ENCODE measurements at places on chromosomes 4 and X. TPM values are rescaled to one million over a fixed set of nuclear protein-coding genes. Genes with fewer than 3 reads are reported as not detected.
A peak's percentile ranks its signal among the peaks of the same experiment; 100 is the strongest.

DNA sequence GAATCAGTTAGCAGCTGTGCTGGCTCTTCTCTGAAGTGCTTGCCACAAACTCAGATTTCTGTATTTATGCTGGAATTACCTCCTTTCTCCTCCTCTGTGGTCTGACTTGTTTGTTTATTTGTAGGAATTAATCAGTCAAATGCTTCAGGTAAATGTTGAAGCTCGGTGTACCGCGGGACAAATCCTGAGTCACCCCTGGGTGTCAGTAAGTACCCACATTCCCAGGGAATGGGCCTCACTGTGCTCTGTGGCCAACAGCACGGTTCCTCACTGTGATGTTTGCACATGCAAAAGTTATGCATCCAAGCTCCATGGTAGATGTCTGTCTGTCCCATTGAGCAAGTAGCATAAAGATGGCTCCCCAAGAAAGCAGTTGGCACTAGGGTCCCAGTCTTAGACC is 169.9 kb downstream of the DCLK2 start:
- DNase-seq, result no peak

- no peak for DNase-seq
These were observed 143.8 kb upstream of the PAQR3 start for GRCh38 chr4:79082997-79083396.

DNA sequence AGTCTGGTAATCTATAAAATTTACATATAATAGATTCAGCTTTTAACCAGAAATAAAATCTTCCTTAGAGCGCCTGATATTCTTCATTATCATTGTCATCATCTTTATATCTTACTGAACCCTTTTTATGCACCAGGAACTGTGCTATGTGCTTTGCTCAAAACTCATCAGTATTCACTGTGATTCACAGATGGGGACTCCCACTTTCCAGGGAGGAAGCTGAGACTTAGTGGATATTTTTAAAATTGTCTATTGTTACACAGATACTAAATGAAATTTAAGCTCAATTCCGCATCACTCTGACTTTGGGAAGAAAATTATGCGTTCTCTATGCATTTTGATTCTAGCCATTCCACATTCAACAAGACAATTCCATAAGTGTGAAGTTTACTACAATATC is 34.8 kb upstream of the SULT1E1 start:
- DNase-seq, result no peak

- DNase-seq, result no peak
These were observed 106.4 kb upstream of the RPS6KA3 start for GRCh38 chrX:20373063-20373462.

GRCh38 chr4:141462361-141462760 is 174.0 kb upstream of the IL15 start:
- no peak for DNase-seq

DNA sequence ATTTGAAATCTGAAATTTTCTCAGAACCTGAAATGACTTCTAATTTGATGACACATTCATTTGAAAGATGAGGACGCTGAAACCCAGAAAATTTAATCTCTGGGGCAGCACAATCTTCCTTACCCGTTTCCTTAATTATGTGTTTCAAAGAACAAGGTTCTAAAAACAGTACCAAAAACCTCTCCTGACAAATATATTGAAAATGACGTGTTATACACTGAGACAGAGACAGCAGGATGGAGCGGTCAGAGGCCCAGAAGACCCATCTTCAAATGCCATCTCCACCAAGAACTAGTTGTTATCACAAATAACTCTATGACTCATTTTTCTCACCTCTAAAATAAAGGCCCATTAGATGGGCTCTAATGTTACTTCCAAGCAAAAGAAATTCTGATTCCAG is 177.3 kb downstream of the NSUN7 start:
- DNase-seq, result no peak

- DNase-seq, result no peak
These were observed 229.4 kb downstream of the LDB2 start for GRCh38 chr4:16669036-16669435.

- DNase-seq, result no peak
These were observed 15.8 kb downstream of the TBC1D9 start for GRCh38 chr4:140740422-140740821.

DNA sequence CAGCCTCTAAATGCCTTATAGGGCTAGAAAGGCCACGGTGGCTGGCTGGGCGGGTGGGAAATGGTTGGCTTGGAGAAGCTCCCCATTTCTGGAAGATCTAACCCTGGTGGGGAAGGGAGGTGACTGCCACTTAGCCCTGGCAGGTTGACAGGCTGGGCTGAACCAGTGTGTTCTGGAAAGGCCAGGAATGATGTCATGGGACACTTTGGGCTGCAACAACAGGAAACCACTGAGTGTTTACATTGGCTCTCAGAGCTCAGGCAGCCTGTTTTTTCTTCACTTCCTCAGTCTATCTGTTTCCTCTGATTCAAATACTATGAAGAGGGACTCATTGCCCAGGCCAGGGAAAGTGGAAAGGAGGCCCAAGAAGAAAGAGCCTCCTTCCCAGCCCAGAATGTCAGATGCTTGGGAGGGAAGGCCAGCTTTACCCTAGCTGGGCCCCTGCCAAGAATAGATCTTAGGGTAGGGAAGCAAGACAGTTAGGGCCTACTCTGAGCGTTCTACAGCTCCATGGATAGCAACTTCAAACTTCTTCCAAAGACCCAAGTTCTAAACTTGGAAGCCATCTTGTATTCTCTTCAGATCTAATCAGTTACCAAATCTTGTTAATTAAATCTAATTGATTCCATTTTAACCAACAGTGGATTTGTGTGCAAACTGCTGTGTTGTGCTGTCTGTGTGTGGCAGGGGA is 65.8 kb upstream of the MSN start:
- peak; percentile 71 for DNase-seq

DNA sequence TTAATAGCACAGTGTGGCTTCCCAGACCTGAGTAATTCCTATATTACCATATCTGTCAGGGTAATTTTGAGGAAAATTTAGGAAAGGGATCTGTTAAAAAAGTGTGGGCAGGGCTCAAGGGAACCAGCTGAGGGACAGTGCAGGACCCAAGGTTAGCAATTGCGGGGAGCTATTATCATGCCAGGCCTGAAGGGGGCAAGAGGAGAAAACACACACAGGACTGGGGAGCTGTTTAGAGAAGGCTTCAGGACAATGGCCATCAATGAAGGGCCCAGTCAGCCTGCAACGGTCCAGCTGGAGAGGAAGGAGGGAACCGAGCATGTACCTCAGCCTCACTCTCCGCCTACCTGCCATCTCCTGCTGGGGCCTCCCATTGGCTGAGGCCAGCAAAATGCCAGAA is 19.0 kb upstream of the NHS start:
- no peak for DNase-seq

DNA sequence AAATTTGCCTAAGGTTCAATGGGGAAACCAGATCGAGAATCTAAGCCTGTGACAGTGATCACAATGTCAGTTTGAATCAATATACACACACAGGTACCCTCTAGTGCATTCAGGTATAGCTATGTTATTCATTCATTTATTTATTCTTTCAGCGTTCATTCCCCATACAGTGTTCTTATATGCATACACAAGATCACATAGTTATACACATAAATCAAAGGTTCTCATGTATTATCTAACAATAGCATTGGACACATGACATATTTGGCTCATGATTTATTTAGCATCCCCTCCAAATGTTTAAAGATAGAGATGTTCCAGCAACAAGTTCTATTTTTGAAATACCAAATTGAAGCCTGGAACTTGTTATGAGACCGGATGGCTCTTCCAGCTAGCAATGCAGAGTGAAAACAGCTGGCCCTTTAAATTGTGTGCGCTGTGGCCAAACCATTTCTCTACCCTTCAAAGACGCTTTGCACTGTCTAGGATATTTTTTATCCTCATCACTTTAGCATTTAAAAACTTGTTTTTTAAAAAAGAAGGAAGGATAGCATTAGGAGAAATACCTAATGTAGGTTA is 131.0 kb downstream of the ATXN3L start:
- peak; percentile 78 for DNase-seq

- no peak for DNase-seq
These were observed 50.1 kb downstream of the YTHDC1 start for GRCh38 chr4:68299492-68300457.

- DNase-seq, result no peak
These were observed 18.0 kb upstream of the LANCL3 start for GRCh38 chrX:37553476-37553875.

DNA sequence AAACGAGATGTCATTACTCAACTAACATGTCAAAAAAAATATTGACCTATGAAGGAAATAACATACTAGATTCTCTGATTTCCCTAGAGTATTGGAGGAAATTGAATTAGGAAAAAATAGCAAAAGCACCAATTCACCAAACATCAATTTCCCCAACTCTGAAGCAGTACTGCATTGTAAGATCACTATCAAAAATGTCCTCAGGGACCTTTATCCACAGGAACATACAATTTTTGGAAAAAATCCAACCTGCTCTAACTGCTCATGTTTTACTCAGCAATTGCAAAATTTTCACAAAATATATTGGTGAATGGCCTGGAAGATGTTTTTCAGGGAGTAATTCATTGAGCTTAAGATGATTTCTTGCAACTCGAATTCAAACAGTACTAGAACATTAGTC is 239.0 kb upstream of the GIMD1 start:
- DNase-seq, result no peak

GRCh38 chrX:104307341-104307740 is 52.6 kb upstream of the ESX1 start:
- DNase-seq, result no peak

GRCh38 chr4:177596035-177596434 is 153.8 kb upstream of the AGA start:
- no peak for DNase-seq

DNA sequence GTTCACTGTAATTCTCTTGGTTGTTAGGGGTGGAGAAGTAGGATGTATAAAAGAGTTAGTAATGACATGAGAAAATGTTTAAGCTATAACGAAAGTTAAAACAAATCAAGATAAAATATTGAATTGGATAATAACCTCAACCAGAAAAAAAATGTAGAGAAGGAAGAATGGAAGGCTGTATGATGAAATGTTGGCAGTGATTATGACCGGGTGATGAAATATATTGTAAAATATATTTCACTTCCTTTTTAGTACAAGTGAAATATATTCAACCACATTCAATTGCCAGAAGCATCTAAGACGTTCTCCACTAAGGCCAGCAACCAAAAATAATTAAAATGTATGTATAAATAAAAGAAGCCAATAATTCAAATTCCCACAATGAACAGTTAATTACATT is 309.3 kb upstream of the FGF13 start:
- no peak for DNase-seq

DNA sequence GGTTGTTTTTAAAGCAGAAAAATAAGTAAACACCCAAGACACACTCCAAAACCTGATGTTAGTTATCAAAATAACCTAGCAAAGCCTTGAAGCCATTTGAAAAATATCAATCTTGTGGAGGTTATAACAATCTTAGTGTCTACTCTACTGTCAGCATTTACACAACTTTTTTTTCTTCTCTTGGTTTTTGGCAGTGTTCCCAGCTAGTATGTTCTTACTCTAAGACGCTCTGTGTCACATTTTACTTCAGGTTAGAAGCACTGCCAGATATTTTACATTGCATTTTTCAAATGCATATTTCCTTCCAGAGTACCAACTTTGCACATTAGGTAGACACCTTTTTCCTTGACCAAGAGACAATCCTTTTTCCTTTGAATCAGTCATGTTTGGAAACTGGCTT is 114.0 kb upstream of the INPP4B start:
- peak; percentile 74 for DNase-seq

- peak; percentile 8 for DNase-seq
These were observed 67.3 kb upstream of the VBP1 start for GRCh38 chrX:155148724-155149537.

GRCh38 chr4:155667568-155668511 is 1.2 kb downstream of the GUCY1A1 start:
- DNase-seq, result peak; percentile 90

GRCh38 chrX:134713618-134714107 is 55.4 kb upstream of the PLAC1 start:
- no peak for DNase-seq

DNA sequence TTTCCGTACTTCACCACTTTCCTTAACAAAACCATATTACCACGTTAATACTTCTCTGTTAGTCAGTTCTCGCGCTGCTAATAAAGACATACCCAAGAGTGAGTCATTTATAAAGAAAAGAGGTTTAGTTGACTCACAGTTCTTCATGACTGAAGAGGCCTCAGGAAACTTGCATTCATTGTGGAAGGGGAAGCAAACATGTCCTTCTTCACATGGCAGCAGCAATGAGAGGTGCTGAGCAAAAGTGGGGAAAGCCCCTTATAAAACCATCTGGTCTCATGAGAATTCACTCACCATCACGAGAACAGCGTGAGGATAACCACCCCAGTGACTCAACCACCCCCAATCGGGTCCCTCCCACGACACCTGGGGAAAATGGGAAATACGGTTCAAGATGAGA is 289.8 kb upstream of the CLNK start:
- no peak for DNase-seq

GRCh38 chr4:113293674-113294073 is 244.2 kb downstream of the ANK2 start:
- no peak for DNase-seq

DNA sequence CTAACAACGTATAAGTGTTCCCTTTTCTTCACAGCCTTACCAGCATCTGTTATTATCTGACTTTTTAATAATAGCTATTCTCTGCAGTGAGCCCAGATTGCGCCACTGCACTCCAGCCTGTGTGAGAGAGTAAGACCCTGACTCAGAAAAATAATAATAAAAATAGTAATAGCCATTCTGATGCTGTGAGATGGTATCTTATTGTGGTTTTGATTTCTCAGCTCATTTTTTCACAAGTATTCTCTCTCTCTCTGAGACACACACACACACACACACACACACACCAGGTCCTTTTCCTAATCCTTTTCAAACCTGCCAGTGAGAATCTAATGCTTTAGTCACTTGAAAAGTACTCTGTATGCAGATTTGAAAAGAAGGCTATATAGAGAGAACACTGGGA is 89.8 kb downstream of the CHIC2 start:
- DNase-seq, result no peak

The ATRX gene
- total RNA-seq, result 208 TPM

The TADA2B gene
- total RNA-seq, result 22.9 TPM

The VEGFD gene
- total RNA-seq, result 31.5 TPM

The BEX3 gene
- total RNA-seq, result 97.6 TPM

The FOXR2 gene
- not detected for total RNA-seq

The TRIM75 gene
- total RNA-seq, result not detected

The SLC25A31 gene
- total RNA-seq, result not detected

The IGFBP7 gene
- 212 TPM for total RNA-seq

The MAD2L1 gene
- total RNA-seq, result 3.1 TPM

The WDFY3 gene
- total RNA-seq, result 116 TPM

The FABP2 gene
- not detected for total RNA-seq

The CYBB gene
- 48.7 TPM for total RNA-seq

The TCP11X2 gene
- total RNA-seq, result 1.7 TPM
